AG04450 (cell line): ENCODE measurements at places on chromosomes 4 and X.

- no peak for DNase-seq
These were observed 7.4 kb downstream of the DCAF8L2 start for GRCh38 chrX:27597508-27597907.

DNA sequence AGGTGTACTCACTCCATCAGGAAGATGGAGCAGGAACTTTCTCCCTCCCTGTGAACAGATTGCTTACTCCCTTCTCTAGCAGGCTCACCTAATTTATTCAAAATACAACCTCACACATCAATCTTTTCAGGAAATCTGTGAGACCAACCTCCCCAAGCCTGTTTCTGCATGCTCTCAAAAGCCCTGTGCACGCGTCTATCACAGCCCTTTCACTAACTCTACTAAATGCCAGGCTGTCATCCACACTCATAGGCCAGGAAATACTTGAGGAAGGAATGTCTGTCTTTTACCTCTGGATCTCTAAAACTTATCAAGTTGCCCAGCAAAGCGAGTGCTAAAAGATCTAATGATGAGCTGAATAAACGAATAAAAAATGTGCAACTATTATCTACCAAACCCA lies 11.2 kb downstream of the CAMK2D start:
- DNase-seq = no peak

GRCh38 chr4:77804471-77804870 lies 14.7 kb downstream of the CNOT6L start:
- DNase-seq = no peak

GRCh38 chr4:84865600-84865999 lies 100.9 kb downstream of the WDFY3 start:
- no peak for DNase-seq

- no peak for DNase-seq
These were observed 58.5 kb downstream of the KDM6A start for GRCh38 chrX:44931441-44931973.

GRCh38 chr4:111855308-111855707 lies 289.9 kb upstream of the FAM241A start:
- no peak for DNase-seq

- no peak for DNase-seq
These were observed 1696.4 kb upstream of the ADGRL3 start for GRCh38 chr4:59503731-59504130.

GRCh38 chr4:168685136-168685809 lies 188.4 kb downstream of the PALLD start:
- DNase-seq = no peak

DNA sequence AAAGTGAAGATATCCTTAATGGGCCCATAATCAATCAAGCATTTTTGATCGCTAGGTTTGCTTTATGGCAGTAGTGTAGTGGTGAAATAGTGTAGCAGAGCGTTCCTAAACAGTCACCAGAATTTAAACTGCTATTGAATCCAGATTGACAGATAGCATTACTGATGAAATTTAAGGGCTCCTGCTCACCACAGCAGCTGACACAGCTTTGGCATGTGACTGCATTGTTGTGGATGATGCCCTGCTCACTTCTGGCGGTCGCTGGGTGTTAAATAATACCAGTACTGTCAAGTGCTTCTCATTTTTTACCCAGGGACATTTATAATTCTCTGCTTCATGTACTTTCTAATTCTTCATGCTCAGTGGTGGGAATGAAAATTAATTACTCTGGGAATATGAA lies 102.0 kb upstream of the ARHGAP24 start:
- no peak for DNase-seq

GRCh38 chrX:37651921-37652452 lies 33.6 kb upstream of the XK start:
- DNase-seq = no peak

GRCh38 chr4:37324546-37324945 lies 80.0 kb downstream of the NWD2 start:
- DNase-seq = no peak
